ENCODE measurements at places on chromosomes 2 and 18.

DNA sequence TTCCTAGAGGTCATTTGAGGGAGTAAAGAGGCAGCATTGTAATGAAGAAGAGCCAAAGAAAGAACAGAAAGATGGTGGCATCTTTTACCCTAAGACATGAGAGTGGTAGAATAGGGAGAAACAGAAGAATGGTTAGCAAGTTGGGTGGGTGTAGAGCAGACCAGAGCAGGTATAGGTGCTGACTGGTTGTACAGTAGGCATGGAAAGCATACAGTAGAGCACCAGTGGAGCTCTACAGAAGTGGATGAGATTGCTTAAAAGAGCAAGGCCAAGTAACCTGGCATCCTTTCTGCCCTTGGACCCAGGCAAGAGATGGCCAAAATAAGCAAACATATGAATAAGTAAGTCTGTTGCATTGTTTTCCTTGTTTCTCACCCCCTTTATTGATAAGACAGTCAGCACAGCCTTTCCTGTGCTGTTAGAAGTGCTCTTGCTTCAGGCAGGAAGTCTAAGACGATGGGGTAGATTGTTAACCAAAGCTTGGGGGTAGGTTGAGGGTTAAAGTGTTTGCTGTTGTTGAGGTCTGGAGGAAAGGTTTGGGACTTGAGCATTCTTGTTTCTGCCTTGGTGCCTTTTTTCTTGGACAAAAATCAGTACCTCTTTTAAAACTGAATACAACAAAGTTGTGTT lies 76.9 kb downstream of the DIS3L2 start:
- no peak for ATAC-seq

DNA sequence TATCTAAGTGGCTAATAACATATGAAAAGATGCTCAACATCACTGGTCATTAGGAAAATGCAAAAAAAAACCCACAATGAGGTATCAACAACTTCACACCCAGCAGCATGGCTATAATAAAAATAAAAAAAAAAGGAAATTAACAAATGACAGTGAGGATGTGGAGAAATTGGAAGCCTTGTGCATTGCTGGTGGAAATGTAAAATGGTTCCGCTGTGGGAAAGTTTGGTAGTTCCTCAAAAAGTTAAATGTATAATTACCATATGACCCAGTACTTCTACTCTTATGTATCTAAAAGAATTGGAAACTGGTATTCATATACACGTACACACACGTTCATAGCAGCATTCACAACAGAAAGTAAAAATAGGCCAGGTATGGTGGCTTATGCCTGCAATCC lies 15.5 kb upstream of the CACNB4 start:
- ATAC-seq, result no peak

GRCh38 chr2:102279391-102279735 lies 32.0 kb upstream of the IL1RL1 start:
- ATAC-seq, result no peak

- no peak for ATAC-seq
Observed at GRCh38 chr2:20597860-20598183, 53.1 kb downstream of the HS1BP3 start.

DNA sequence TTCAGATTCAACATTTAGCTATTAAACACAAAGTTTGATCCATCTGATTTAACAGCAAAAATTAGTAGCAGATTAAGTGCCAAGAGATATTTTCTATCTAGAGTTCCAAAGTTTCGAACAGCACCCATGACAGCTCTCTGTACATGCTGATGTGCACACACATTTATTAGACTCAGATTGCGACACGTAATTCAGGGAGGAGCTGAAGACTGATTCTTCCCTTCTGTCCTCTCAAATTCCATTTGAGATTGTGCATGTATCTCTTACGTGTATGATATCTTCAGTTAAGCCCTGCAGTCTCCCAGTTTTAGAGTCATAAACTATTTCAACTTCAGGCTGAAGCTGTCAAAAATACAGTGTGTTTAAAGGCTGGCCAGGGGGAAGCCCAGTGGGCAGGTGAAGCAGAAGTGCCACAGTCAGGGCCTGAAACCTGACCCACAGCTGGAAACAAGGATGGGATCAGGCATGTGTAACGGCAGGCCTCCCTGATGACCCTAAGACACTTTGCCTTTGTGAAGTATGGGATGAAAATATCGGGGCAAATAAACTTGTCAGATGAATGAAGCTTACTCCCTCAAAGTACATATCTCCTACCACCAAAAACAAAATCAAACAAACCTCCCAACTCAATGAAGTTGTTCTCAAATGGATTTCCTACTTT lies 30.6 kb downstream of the CYB5A start:
- no peak for ATAC-seq

DNA sequence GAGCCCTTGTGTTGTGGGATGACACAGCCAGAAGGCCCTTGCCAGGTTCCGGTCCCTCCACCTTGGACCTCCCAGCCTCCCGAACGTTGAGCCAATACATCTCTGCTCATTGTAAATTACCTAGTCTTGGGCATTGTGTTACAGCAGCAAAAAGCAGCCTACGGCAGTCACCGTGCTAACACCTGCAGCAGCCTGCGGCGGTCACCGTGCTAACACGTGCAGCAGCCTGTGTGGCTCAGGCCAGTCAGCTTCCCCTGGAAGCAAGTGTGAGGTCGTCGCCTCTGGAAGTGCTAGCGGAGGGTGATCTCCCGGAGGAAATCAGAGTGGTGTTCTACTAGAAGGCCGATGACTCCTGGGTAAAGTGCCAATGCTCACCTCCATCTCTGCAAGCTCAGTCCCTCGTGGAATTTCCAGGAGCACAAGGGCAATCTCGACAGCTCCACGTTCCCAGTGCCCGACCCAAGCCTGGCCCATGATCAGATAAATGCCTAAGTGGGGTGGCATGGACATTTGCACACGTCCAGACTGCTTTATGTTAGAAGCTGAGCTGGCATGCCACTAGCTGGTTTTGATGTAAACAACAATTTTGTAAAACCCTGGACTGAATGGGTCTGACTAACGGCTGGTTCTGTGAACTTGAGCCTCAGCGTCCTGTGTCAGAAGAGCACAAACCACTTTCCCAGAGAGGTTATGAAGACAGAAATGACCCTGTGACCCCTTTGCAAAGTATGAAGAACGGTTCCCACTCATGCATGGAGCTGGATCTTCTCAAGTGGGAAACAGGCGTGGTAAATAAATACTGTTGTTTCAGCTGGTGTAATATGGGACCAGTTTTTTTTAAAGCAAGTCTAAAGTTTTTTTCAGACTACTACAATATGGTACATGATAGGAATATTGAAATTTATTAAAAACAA lies 11.4 kb upstream of the CNDP1 start:
- no peak for ATAC-seq

DNA sequence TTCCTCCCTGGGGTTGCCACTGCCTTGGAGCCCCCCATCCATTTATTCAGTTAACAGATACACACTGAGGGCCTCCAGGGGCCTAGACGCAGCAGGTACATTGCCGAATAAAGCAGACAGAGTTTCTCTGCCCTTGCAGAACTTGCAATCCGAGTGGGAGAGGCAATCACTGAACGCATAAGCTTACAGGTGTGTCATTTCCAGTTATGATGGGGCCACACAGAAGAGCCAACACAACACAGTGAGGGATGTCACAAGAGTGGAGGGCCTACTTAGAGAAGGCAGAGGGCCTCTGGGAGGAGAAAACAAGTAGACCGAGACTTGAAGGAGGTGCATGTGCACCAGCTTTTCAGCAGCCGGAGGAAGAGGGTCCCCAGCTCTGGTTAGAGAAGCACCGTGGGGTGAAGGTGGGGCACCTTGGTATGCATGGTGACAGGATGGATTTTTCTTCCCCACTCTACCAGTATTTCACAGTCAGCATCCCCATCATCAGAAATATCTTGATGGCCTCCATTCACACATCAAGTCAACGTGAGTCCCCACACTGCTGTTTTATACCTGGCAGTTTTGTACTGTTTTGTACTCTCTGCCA lies 150.9 kb downstream of the SMAD7 start:
- no peak for ATAC-seq

DNA sequence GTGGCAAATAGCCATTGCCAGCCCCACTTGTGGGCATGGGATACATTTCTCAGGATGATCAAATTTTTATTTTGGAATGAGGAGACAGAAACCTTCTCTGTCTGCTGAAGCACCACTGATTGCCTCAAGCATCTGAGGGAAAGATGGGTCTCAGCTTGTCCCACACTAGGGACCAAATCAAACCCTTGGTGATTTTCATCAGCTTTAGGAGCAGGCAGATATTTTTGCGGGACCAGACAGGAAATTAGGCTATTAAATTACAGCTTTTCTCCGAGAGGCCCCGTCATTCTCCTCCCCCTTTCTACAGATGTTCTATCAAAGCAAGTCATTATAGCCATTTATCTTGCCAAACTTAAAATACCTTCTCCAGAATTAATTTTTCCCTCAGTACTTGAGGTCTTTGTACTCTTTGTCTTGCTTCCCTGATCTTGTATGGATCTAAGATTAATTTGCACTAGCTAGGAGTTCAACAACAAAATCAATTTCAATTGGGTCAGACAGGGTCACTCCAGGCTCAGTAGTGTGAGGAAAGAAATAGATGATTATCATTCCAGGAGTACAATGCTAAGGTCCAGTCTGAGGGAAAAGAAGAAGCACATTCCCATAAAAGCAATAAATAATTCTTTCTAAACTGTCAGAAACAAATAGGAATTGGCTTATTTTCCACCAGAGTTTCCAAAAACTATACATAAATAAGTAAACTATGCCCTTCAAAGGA lies 818.1 kb upstream of the SOX11 start:
- no peak for ATAC-seq

DNA sequence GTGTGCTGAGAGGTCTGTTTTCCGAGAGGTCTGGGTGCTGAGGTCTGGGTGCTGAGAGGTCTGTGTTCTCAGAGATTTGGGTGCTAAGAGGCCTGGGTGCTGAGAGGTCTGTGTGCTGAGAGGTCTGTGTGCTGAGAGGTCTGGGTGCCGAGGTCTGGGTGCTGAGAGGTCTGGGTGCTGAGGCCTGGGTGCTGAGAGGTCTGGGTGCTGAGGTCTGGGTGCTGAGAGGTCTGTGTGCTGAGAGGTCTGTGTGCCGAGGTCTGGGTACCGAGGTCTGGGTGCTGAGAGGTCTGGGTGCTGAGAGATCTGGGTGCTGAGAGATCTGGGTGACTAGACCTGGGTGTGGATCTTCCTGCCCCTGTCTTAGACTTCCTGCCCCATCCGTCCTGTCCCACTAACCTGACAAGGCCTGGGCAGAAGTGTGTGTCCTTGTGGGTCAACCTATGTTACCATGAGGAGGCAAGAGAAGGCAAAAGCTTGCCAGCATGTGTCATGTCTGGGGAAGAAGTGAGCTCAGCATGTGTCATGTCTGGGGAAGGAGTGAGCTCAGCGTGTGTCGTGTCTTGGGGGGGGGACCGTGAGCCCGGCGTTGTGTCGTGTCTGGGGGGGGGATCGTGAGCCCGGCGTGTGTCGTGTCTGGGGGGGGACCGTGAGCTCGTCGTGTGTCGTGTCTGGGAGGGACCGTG lies 69.3 kb downstream of the KCNG2 start:
- no peak for ATAC-seq

GRCh38 chr2:74779587-74780135 lies 54.3 kb upstream of the HK2 start:
- ATAC-seq, result no peak

- ATAC-seq, result no peak
Observed at GRCh38 chr18:37705016-37705415, 139.4 kb upstream of the CELF4 start.

DNA sequence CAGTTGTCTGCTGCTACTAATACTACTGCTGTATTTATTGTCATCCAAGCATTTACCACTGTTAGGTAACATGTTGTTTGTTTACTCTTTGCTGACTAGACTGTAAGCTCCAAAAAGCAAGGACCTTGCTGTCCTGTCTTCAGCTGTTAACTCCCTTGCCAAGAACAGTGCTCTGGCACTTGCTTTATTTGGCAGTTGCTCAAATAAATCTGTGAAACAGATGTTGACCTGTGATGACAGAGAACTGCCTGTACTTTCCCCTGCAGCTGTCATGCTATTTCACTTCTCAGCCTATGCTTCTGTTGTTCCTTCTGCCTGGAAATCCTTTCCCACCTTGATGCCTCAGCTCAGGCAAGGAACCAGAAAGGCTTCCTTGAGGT lies 181.2 kb downstream of the ATAD2B start:
- ATAC-seq, result no peak

GRCh38 chr2:240930096-240930630 lies 24.0 kb downstream of the CROCC2 start:
- ATAC-seq, result no peak

GRCh38 chr2:36371070-36371874 lies 15.7 kb downstream of the CRIM1 start:
- no peak for ATAC-seq

DNA sequence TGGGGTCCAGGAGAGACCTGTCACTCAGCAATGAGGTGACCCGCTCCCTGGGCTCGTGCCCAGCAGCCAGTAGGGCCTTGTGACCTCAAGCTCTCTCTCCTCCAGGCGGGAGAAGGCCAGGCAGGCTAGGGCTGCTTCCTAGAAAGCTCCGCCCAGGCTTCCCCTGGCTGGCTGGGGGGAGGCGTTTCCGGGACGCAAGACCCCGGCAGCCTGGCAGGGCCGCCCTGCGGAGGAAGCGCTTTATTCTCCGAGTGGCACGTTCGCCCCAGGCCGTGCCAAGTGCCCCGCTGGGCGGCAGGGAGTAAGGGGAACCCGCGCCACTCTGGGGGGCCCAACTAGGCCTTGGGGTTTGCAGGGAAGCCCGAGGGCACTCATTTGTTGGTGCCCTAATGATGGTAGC lies 21.2 kb upstream of the EPAS1 start:
- no peak for ATAC-seq

GRCh38 chr18:25100418-25100817 lies 251.5 kb downstream of the ZNF521 start:
- no peak for ATAC-seq

- ATAC-seq, result no peak
Observed at GRCh38 chr2:45134014-45134413, 124.8 kb upstream of the SIX2 start.
